ENCODE measurements at places on chromosomes 16 and 17.
A peak's percentile ranks its signal among the peaks of the same experiment; 100 is the strongest.

DNA sequence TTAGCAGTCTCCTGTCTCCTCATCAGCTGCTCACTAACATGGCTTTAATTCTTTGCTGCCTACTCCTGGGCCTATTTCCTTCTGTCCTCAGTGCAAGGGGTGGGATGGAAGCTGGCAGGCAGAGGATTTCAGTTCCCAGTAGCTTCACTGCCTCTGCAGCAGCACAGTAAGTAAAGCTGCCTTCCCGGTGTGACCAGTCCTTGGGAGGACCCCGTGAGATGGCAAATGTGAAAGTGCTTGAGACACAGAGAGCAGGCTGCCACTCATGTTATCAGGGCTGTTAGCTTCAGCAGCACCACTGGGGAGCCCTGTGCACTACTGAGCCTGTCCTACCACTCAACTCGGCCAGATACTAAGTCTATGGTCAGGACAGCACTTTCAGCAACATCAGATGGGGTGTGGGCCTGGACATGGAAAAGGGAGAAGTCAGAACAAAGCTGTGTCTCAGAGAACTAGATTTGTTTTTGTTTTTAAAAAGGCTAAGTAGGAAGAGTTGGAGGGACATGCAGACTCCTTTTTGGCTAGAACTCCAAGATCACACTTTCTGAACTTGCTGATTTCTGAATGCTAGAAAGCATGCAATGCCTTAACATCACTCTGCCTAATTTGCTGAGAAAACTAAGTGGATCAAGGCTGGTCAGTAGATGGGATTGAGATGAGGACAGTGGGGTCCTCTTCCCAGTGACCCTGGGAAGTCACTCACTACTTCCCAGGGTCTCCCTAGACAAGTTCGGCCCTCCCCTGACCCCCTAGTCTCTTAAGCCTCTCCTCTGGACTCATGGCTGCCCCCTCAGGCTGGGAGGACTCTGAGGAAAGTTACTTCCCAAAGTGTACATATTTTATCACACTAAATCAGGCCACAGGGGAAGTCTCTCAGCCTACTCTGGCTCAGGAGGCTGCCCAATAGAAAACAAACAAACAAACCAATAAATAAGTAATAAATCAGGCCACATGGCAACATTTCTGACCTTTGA is 1.1 kb downstream of the ACSF2 start:
- DNase-seq: peak; percentile 57

DNA sequence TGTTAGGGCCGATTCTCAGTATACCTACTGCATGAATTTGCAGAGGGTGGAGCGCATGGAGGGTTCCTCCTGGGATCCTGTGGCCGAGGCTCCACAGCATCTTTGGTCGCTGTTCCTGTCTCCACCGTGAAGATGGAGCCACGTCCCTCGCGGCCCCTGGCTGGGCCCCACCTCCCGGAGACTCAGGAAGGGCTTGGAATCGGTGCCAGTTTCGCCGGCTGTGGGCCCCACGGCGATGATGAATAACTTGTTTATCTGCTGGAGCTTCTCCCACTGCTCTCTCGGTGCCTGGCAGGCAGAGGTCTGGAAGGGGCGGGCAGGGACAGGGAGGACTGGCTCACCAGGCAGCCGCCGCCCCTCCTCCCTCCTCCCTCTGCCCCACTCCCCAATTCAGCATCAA is 8.1 kb downstream of the SLC5A11 start:
- DNase-seq: peak; percentile 20

DNA sequence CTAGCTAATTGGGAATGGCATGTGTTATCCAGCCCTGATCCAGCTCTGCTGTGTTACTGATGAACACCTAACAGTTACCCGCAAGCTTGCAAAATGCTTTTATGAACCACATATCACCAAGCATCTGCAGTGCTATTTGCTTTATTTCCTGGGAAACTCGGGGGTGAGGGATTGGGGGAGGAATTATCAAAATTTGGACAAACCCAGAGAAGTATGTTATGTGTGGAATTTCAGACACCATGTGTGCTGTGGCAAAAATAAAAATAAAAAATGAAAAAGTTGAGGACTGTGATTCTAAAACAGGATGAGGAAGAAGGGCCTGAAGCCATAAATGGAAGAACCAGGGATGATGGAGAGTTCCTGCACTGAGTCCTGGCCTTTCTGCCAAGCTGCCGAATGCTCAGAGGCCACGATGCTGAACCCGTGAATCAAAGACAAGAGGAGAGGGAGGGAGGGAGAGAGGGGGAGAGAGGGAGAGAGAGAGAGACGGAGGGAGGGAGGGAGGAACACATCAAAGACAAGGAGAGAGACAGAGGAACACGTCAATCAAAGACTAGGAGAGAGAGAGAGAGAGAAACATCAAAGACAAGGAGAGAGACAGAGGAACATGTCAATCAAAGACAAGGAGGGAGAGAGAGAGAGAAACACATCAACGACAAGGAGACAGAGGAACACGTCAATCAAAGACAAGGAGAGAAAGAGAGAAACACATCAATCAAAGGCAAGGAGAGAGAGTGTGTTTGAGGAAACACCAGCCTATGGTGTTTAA is 89.8 kb downstream of the MRM3 start:
- DNase-seq: peak; percentile 30

DNA sequence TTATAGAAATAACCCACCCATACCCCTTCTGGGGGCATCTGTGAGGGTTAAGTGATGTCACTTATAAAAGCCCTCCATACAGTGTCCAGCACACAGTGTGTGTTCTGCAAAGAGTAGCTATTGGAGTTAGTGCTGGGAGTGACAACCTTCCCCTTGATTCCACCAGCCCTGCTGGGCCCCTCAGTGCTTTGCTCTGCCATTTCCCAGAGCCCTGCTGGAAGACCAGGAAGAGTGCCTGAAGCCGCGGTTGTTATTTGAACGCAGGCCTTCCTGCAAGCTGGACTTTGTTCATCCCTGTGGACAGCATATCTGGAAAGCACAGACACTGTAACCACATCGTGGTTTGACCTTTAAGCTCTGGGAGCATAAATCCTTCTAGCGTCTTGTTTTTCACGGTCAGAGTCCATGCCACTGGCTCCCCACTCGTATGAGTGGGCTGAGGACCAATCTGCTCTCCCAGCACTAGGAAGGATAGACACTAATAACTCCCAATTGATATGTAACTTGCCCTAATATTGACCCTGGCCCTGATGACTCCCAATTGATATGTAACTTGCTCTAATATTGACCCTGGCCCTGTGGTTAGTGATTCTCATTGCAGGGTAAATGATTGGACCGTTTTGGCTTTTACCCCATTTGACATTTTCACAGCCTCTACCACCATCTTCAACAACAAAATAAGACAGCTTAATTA is 297.1 kb upstream of the MAF start:
- no peak for DNase-seq

DNA sequence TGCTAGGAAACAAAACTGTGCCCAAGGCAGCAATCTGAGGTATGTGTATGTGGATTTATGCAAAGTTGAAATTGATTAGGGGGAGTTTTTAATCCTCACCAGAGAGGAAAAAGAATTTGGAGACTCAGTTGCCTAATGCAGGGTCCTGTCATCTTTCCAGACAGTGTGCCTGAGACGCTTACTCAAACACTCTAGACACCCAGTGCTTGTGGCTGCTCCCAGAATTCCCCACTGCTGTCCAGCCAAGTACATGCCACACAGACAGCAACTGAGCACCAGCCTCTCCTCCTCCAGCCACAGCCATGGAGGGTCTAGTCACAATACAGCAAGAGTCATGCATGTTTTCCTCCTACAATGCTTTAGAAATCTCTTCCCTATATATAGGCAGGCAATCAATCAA is 118.1 kb downstream of the HIC1 start:
- DNase-seq: no peak

- DNase-seq: no peak
Observed at GRCh38 chr17:20206591-20206990, 197.4 kb downstream of the SPECC1 start.

- peak; percentile 15 for DNase-seq
Observed at GRCh38 chr16:70304892-70305448, 6.0 kb downstream of the DDX19B start.

- no peak for DNase-seq
Observed at GRCh38 chr17:66537502-66537901, 235.1 kb downstream of the PRKCA start.

All from ELF-1 (cell line).